Activated naive CD4-positive, alpha-beta T cell treated with anti-CD3 and anti-CD28 coated beads, Interleukin-2, amount 50 U/mL, for 16 hours (primary cell): ENCODE measurements at places on chromosomes 4 and X.

- no peak for DNase-seq
Observed at GRCh38 chr4:90293320-90293719, 166.1 kb downstream of the CCSER1 start.

DNA sequence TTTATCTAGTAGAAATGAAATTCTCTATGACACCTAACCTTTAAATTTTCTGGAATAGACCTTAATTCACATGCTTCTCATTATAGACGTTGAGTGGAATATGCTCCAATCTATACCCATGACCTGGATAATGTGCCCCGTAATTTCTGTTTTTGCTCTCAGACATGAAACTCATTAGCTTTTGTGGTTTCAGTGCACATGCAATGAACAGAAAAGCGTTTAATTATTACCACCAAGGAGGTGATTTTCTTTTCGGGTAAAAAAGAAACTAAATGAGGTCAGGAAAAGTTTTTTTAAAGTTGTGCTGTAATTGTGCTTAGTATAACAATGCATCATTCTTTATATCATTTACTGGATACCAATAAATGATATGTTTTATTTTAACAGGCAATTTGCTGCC is 1703.9 kb upstream of the TENM3 start:
- no peak for DNase-seq

- no peak for DNase-seq
Observed at GRCh38 chr4:154399259-154399974, 92.2 kb downstream of the DCHS2 start.

- DNase-seq: no peak
Observed at GRCh38 chr4:182369211-182369610, 126.0 kb downstream of the TENM3 start.

GRCh38 chrX:117835034-117835433 is 281.6 kb downstream of the KLHL13 start:
- no peak for DNase-seq

DNA sequence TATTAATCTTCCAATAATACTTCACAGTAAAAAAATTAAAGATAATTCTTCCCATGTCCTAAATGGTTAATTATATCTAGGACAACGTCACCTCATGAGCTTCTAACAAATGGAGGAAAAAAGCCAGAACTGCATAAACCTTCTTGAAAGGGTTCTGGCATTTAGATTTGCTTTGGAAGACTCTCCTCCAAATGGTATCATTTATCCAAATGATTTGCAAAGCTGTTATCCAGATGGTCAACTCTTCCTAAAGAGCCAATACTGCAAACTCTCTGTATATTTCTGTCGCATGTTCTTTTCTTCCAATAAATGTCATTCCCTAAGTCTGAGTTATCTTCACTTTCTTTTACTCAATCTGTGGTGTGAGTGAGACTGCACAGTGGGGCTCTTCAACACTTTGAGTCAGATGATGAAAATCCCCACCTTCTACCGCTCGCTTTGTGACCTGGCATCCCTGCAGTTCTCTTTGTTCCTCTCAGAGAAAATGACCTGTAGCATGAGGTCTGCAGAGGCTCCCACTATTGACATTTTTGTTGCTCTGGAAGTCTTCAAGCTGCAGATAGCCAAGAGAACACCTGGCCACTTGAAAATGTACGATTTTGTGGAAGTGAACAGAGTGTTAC is 52.9 kb downstream of the TMEM150C start:
- DNase-seq: no peak

- no peak for DNase-seq
Observed at GRCh38 chr4:88897180-88897579, 159.8 kb downstream of the FAM13A start.

GRCh38 chr4:40020221-40020620 is 36.4 kb upstream of the N4BP2 start:
- DNase-seq: no peak

DNA sequence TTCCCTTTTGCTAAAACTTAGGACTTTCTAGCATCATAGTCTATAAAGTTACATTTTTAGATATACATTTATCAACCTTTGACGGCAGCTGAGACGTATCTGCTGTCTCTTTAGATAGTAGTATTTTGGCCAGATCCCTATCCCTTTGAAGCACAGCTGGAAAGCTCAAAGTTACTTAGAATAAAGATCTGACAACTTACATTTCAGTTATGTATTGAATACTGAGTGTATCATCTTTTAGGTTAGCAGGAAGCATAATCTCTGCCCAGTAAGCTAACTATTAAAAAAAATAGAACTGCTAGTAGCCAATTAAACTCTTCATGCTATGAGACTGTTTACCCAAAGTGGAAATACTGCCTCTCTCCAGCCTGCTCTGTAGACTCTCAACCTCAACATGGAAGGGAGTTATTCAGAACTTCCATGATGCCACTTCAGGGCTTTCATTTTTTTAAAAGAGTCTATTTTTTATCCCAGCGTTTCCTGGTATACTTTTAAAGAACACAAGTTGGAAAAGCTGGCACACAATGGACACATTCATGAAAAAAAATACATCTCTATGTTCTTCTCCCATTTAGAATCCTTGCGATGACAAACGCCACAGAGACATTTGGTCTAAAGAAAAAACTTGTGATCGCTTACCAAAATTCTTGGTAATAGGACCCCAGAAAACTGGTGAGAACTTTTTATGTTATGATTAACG is 126.3 kb downstream of the PRSS12 start:
- no peak for DNase-seq

DNA sequence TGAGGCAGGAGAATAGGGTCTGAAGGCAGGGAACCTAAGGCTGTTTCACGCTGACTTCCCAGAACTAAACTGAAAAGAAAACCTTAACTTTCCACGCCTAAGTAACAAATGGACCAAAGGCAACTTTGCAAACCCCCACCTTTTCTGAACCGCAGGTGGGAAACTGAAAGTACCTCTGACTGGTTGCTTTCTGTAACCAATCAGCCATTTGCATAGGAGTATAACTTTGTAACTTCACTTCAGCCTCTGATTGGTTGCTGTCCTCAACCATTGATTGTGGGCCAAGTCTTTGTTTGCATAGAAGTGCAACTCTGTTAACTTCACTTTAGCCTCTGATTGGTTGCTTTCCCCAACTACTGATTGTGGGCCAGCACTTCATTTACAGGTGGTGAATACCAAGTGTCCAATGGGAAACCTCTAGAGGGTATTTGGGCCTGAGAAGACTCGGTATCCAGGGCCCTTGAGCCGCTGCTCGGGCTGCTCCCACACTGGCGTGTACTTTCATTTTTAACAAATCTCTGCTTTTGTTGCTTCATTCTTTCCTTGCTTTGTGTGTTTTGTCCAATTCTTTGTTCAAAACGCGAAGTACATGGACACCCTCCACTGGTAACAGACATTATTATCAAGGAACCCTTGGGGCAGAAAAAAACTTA is 121.6 kb upstream of the CBR4 start:
- no peak for DNase-seq

DNA sequence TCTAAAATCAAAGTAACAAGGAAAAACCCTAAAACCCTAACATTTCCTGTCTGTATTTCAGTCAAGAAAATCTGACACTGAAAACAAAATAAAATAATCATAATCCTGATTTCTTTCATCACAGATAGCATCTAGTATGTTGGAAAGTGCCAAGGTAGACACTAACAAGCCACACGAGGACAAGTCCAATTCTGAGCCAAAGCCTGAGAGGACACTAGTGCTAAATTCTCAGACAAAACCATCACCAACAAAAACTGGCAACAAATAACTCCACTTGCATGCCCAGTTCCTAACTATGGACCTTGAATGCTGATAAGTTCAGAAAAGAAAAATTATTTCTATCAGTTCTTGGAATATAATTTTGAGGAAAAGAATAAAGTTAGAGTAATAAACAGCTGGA is 113.7 kb downstream of the MANBA start:
- DNase-seq: no peak

GRCh38 chr4:64584981-64585557 is 175.8 kb upstream of the TECRL start:
- DNase-seq: no peak

GRCh38 chr4:3332498-3332897 is 39.7 kb downstream of the RGS12 start:
- DNase-seq: no peak

GRCh38 chrX:13119386-13119785 is 75.0 kb upstream of the FAM9C start:
- no peak for DNase-seq

GRCh38 chr4:111943796-111944203 is 201.5 kb upstream of the FAM241A start:
- no peak for DNase-seq

DNA sequence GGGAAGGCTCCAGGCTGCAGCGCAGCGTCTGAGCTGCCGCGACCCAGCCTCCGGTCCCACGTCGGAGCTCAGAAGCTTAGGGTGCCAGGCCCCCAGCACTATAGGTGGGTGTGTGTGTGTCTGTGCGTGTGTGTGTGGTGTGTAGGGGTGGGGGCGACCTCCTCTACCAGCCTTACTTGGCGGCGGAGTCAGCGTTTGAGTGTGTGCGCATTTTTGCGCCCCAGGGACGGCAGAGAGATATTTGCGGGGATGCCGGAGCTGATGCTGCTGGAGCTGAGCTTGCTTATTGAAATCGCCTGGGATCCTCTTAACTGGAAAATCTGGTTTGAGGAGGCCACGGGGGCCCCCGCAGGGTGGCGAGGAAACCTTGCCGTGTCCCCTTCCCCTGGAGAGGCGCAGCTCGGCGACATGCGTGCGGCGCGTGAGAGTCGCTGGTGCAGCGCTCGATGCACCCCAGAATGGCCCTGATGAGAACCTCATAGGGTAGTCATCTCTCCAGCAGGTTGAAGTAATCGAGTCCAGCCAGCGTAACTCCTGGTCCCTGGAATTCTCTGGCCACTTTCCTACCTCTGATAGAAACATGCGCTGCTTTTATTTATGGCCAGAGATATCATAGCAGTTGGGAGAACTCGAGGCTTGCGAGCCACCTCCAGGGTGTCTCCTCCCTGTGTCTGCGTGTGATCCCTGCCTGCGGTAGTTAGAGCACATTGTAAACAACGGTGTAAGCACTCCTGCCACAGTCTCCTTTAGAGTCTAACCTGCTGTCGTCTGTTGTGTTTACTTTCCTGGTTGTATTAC is 2.7 kb downstream of the ADGRL3 start:
- no peak for DNase-seq

- DNase-seq: no peak
Observed at GRCh38 chr4:65383589-65384305, 286.5 kb downstream of the EPHA5 start.

DNA sequence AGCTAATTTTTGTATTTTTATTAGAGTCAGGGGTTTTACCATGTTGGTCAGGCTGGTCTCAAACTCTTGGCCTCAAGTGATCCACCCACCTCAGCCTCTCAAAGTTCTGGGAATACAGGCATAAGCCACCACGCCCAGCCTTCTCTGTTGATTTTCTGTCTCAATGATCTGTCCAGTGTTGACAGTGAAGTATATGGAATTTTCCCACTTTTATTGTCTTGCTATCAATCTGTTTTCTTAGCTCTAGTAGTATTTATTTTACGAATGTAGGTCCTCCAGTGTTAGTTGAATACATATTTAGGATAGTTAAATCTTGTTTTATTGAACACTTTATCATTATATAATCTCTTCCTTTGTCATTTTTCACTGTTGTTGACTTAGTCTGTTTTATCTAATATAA is 1603.9 kb downstream of the ADGRL3 start:
- no peak for DNase-seq
